ENCODE measurements at places on chromosomes 1 and 21.
A peak's percentile ranks its signal among the peaks of the same experiment; 100 is the strongest.

DNA sequence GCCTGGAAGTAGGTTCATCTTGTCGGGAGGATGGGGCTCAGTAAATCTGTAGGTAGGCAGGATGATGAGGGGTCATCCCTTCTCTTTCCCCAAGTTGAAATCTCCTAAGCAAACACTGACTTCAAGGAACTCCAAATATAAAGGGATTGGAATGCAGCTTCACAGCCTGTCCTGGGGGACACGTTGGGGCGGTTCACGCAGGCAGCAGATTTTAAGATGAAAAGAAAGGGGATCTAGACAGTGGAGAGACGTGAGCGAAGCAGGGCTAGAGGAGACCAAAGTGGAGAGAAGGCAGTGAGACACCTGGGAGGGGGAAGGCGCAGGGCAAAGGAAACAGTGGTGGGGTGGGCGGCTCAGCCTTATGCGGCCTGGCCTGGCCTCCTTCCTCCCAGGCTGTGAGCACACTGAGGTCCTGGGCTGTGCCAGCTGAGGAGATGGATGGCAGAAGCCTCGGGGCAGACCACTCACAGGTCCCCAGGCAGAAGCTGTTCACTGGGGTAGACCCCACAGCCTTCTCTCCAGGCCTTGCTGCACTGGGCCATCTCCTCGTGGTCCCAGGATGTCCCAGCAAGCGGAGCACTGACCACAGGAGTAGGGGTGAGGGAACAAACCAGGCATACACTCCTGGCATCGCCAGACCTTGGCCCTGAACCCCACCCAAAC lies 51.7 kb downstream of the TOR1AIP2 start:
- no peak for DNase-seq

DNA sequence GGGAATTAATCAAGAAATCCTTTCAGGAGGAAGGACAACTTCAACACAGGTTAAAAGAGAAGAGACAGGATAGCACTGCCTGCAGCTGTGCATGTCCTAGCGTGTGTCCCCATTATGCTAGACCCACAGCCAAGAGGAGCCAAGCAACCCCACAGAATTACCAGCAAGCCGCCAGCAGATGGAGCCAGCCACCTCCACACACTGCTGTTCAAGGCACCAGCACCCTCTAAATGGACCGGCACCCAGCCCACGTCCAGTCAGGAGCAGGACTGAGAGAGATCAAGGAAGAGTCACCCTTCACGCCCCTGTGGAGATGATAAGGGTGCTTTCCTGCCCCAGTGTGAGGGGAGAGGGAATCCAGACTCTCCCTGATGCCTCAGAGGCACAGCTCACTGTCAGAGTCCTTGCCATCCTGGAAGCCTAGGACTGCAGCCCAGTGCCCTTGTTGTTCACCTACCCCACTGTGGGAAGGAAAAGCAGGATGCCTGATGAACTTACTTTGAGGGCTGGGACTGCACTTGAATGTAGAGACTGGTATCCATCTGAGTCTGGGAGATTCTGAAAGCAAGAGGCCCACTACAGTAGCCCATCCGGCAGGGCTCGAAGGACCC lies 37.1 kb upstream of the CTTNBP2NL start:
- peak; percentile 44 for DNase-seq

GRCh38 chr1:72051538-72051937 lies 230.8 kb downstream of the NEGR1 start:
- DNase-seq, result no peak

GRCh38 chr1:84505493-84506001 lies 639 bp upstream of the SPATA1 start:
- no peak for DNase-seq

- DNase-seq, result no peak
Observed at GRCh38 chr1:153941826-153942725, 4.4 kb downstream of the DENND4B start.
